ENCODE measurements at places on chromosomes 12 and 14. TPM values are rescaled to one million over a fixed set of nuclear protein-coding genes. Genes with fewer than 3 reads are reported as not detected.

- DNase-seq: no peak
These were observed 5.6 kb downstream of the TMED10 start for GRCh38 chr14:75170772-75171171.

DNA sequence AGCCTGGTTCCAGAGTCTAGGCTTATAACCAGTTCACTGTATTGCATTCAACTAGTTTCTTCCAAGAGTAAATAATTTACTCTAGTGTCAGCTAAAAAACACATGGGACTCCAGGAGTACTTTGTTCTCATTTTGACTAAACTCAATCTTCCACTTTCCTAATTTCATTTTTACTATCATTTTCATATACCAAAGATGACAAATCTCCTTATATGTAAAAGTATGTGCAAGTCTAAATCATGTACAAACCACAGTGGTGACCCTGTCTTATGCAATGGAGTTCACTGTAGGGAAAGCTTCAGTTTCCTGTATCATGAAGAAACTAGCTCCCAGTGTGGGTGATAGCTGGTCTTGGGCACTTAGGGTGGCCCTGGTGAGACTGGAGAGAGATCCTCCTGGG, 151.6 kb downstream of the HELB start:
- no peak for DNase-seq

GRCh38 chr14:68367536-68367935, 425.3 kb downstream of the ZFP36L1 start:
- no peak for DNase-seq

DNA sequence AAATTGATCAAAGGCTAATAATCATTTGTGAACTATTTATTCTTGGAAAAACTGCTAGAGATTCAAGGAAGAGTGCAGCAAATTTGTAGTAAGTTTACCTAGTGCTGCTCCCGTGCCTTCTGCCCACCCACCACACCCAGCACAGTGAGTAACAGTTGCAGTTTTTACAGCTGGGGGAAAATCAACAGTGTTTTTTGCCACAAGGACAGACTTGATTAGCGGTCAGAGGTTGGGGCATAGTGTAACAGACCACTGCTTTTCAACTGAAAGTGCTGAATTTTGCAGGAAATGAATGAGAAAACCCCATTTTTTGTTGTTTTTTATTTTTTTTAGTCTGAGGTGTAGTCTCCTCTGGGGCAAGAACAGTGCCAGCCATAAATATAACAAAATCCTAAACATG, 7.5 kb upstream of the KLRK1 start:
- DNase-seq: no peak

LGR5 gene
- total RNA-seq: 2.0 TPM

GRCh38 chr12:10615532-10615931, 2.1 kb upstream of the MAGOHB start:
- no peak for DNase-seq

GRCh38 chr14:91380610-91381371, 36.8 kb downstream of the CCDC88C start:
- peak; percentile 64 for DNase-seq
